Left lung (tissue), 14 donors: ENCODE measurements at places on chromosomes 5 and 9. TPM values are rescaled to one million over a fixed set of nuclear protein-coding genes. Genes with fewer than 3 reads are reported as not detected.

The NNT gene
- 90.2 TPM for polyA plus RNA-seq

The PCDHA9 gene
- 0.11 TPM for polyA plus RNA-seq

The F2RL1 gene
- 8.1 TPM for polyA plus RNA-seq

The UBTD2 gene
- 96.8 TPM for polyA plus RNA-seq

The IL9 gene
- polyA plus RNA-seq = not detected

The GLRA1 gene
- 0.08 TPM for polyA plus RNA-seq

The LOX gene
- 25.3 TPM for polyA plus RNA-seq

The AMBP gene
- polyA plus RNA-seq = 4.7 TPM

The WNT8A gene
- polyA plus RNA-seq = not detected

- DNase-seq = peak; percentile 90
Observed at GRCh38 chr5:134436523-134437339, 25.1 kb upstream of the CDKN2AIPNL start.

DNA sequence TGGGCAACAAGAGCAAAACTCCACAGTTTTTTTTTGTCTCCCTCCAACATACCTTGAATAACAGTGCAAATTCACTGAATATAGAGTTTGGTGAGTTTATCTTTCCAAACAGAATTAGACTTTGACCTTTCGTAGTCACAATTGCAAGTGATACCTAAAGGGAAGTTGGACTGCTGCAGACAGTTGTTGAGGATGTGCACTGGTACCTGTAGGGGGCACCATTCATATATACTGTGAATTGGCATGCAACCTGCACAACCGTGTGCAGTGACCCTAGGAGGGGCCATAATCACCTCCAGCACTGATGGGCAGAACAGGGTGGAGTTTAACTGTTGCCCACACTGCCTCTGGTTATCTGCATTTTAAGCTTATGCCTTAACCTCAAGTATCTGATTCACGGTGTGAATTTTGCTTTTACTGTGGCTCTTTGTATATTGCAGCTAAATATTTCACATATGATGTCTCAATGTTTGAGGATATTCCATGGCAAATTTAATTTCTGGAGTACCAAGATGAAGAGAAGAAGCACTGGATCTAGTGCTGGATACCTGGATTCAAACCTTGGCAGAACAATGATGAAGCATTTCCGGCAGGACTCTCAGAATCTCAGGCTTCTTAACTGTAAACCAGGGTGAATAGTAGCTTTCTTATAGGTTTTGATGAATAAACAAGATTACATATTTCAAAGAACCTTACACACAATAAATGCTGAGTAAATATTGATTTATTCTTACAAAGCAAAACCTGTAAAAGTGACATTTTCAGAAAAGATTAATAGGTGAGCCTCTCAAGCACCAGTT lies 144.3 kb downstream of the ACTBL2 start:
- DNase-seq = no peak

DNA sequence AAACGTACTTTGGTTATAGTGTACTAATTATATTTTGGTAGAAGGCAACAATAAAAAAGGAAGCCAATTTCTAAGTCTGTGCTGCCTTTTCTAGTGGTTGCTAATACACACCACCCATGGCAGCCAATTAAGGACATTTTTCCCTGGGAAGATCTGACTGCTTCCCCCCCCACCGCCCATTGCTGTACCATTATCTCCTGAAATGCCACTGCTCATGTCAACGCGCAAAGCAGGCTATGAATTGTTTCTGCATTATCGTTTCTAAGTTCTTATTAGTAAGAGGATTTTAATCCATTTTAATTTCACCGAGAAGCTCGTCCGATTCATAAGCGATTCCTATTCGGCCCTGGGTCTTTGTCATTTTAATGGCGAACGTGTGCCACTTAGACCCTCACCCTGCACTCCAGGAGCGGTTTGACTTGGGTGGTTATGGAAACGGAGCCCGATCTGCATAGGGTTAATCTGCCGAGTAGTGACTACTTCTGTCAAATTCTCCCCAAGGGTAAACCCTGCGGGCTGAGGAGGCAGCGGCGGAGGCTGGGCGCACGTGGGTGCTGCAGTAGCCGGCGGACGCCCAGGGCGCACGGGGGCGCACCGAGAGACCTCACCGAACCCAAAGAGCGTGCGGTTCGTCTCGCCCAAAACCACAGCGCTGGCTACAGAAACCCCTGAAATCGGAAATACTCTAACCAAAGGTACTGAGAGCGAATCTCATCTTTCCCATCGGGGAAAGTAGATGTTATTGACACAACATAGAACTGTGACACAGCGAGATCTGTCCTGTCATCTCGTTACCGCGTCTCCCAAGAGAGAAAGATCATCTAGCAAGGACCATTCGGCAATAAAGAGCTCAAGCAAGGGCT lies 55.8 kb upstream of the SHC3 start:
- peak; percentile 87 for DNase-seq

- DNase-seq = no peak
Observed at GRCh38 chr9:111231801-111232580, 98.0 kb downstream of the OR2K2 start.

GRCh38 chr5:103601314-103601713 lies 38.7 kb upstream of the NUDT12 start:
- no peak for DNase-seq

GRCh38 chr9:127505396-127506116 lies 54.2 kb downstream of the LRSAM1 start:
- DNase-seq = no peak

GRCh38 chr9:35658137-35658967 lies at the start of gene CCDC107:
TSS of gene CCDC107 (plus strand) at chr9:35658292. CDS start at chr9:35658380, 88 bp downstream.
- DNase-seq = peak; percentile 90

GRCh38 chr5:135478938-135479337 lies 26.8 kb upstream of the TIFAB start:
- DNase-seq = no peak

DNA sequence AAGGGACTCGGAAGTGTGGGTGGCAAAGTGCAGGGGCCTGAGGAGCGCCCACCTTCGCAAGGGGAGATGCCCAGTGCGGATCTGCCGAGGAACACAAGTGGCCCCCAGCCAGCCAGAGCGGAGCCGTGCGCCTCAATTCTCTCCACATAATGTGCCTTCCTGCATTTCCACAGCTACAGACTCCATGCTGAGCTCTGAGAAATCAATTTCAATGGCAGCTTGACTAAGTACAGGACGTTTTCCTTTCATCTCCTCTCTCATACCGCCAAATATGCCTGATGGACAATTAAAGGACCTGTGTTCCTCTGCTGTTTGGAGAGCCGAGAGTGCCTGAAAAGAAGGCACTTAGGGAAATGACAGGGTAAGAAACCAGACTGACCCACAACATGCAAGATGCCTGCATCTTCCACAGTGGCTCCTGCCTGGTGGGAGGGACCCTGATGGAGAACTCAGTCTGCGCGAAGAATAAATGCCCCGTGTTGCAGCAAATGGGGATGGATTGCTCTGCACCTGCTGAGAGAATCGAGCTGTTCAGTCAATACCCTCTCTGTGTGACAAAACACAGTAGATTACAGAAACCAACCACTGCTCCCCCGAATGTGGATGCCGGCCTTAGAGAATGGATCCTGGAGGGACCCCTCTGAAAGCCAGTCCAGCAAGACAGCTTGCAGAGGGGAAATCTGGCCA lies 38.6 kb upstream of the OLFM1 start:
- no peak for DNase-seq

- DNase-seq = no peak
Observed at GRCh38 chr5:125874717-125875116, 548.5 kb upstream of the GRAMD2B start.

DNA sequence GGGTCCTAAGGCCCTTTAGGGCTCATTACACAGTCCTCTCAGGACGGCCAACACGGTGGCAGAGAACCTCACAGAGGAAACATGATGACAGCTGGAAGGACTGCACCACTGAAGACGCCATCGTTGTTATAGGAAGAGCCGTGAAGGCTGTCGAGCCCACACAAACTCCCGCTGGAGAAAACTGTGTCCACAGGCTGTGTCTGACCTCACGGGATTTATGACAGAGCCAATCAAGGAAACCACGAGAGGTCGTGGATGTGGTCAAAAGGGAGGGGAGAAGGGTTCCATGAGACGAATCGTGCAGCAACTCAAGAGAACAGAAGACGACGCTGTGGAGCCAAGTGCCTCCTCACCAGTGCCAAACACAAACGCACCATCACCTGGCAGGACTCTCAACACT lies 12.2 kb downstream of the QSOX2 start:
- no peak for DNase-seq

DNA sequence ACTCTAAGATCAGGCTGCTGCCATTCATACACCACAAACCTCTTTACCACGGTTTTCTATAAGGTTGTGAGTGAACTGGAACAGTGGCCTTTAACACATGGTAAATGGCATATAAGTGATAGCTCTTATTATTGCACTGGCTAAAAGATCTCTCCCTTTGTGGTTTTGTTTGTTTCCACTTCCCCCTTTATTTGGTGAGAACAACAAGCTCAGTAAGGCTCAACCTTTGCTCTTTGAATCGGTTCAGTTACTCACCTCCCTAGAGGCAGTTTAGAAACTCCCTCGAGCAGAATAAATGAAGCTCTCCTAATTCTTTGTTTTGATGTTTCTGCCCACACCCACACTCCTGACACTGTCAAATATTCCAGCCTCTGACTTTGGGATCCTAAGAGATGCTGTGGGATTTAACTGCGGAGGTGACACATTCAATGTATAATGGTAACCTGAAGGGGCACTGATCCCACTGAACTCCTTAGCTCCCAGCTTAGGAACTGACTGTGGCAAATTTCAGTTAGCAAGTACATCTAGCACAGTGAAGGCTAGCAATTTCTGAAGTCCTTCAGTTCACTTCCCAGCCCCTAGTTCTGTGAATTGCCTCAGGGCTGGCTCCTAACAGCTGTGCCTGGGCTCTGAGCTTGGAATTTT lies 22.5 kb upstream of the RAD23B start:
- DNase-seq = no peak

GRCh38 chr5:59709846-59710245 lies 183.7 kb downstream of the PDE4D start:
- no peak for DNase-seq

GRCh38 chr5:143614831-143615230 lies 197.1 kb upstream of the HMHB1 start:
- DNase-seq = no peak

- DNase-seq = no peak
Observed at GRCh38 chr5:42756606-42757601, at the start of gene CCDC152. TSS of gene CCDC152 (plus strand) at chr5:42756818. CDS start at chr5:42759122, 2,304 bp downstream.
